Motor neuron (in vitro differentiated cells): ENCODE measurements at places on chromosomes 5 and 9. TPM values are rescaled to one million over a fixed set of nuclear protein-coding genes. Genes with fewer than 3 reads are reported as not detected.
A peak's percentile ranks its signal among the peaks of the same experiment; 100 is the strongest.

DNA sequence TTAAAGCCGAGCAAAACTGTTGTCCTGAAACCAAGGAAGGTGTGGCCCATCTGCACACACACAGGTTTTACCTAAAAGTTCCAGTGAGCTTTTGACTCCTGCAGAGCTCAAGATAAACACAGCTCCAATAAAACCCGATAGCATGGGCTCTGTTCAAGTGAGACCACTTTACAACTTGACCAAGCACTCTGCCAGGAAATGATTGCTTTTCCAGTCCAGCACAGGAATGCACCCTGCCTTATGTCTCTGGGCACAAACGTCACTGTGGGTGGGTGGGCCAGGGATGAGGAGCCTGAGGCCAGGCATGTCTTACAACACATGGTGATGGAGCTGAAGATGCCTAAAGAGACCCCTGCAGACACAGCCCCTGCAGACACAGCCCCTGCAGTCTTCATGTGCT is 115.3 kb downstream of the ROR2 start:
- no peak for ATAC-seq

- ATAC-seq = peak; percentile 86
Observed at GRCh38 chr5:76790632-76791290, 28.1 kb upstream of the F2RL1 start.

The RIMOC1 gene
- 24.7 and 26.9 TPM in 2 replicates for total RNA-seq

- no peak for ATAC-seq
Observed at GRCh38 chr9:22922222-22922621, 475.6 kb downstream of the DMRTA1 start.

DNA sequence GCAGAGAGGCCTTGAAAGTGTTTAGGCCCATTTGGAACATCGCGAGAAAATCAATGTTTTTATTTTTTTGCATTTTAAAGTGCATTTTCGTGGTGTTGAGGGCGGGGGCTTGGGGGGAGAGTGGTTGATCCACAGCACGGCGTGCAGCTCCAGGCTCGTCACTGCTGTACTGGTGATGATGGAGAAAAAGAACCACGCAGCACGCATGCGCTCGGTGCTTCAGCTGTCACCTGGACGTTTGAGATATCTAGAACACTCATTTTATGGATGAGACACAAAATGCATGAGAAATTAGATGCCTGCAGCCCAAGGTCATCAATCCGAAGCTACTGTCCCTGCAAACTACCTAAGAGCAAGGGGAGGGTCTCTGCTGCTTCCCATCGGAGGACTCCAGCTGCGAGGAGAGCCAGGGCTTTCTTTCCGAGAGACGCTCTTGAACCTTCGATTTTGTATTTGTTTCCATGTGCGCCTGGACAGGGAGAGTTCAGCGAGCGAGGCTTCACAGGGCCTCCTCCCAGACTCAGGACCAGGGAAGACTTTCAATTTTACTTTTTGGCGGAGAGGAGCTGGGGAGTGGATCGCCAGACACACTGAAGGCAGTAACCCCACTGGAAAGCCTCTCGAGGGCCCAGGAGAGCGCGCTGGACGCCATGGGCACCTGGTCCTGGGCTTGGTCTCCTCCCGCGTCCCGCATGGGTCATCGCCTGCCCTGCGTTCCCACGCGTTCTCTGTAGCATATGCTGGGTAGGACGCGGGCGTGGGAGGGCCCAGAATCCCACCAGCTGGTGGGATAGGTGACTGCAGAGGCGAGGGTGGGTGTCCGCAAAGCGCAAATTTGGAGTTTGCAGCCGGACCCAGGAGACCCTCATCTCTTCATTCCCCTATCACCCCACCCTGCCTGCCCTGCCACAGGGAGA is 2.5 kb downstream of the DMRT2 start:
- no peak for ATAC-seq

The FREM1 gene
- 1.7 and 2.0 TPM in 2 replicates for total RNA-seq

- ATAC-seq = no peak
Observed at GRCh38 chr5:113213551-113214425, 221.0 kb downstream of the TSSK1B start.

- no peak for ATAC-seq
Observed at GRCh38 chr5:77174526-77174925, 36.0 kb upstream of the PDE8B start.

The SLC35A4 gene
- total RNA-seq = 12.7 and 13.1 TPM in 2 replicates

The CTNND2 gene
- 0.43 and 0.51 TPM in 2 replicates for total RNA-seq

The AQP3 gene
- total RNA-seq = 0.45 and 0.57 TPM in 2 replicates

- no peak for ATAC-seq
Observed at GRCh38 chr5:108822211-108822947, 74.7 kb downstream of the FER start.

- no peak for ATAC-seq
Observed at GRCh38 chr9:132793606-132794580, 84.2 kb downstream of the AK8 start.

- ATAC-seq = no peak
Observed at GRCh38 chr9:2837915-2838314, 6.0 kb downstream of the PUM3 start.

The SLCO6A1 gene
- 0.88 and 1.0 TPM in 2 replicates for total RNA-seq

DNA sequence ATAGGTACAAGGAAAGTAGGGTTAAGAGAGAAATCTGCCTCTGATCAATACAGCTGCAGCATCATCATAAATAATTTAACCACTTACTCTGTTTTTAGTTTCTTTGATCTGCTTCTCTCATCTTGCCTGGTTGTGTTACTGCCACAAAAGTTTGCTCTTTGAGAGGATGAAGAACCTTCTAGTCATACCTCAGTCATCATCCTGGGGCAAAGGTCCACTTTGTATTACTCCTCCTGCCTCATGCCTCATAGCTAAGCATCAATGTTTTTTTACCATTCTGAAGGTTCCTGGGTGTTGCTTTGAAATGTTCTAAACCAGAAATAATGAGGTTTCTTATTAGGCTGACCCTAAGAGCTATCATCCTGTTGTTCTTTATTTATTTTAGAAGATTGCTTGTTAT is 17.1 kb upstream of the TRIM36 start:
- ATAC-seq = no peak

The FGD3 gene
- total RNA-seq = 11.6 and 12.0 TPM in 2 replicates

DNA sequence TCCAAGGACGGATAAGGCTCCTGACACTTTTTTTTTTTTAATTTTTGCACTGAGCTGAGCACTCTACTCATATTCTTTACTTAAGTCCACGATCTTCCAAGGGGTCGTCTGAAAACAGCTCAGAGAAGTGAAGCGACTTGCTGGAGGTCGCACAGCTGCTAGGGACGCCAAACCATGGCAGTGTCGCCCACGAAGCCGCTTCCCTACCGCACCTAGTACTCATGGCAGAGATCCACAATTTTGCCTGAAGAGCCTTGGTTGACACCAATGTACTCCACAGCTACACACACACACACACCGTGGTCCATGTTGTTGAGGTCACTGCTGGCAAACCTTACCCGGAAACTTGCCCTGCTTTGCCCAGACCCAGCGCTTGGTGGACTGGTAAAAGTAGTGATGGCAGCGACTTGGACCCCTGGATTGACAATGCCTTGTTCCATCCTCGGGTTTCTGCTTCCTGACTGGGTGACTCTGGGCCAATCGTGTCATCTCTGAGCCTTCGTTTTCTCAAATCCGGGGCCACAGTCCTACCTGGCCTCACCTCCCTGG is 521 bp upstream of the SLIT3 start:
- ATAC-seq = no peak

GRCh38 chr9:88897081-88897480 is 94.2 kb upstream of the S1PR3 start:
- ATAC-seq = no peak

GRCh38 chr5:81800797-81801196 is 49.9 kb upstream of the SSBP2 start:
- no peak for ATAC-seq

The PCDHB3 gene
- total RNA-seq = 2.8 and 3.4 TPM in 2 replicates

The BTNL3 gene
- 0.19 TPM in 1 of 2 replicates, not detected in the other for total RNA-seq

- ATAC-seq = no peak
Observed at GRCh38 chr5:34521628-34522290, 134.4 kb upstream of the RAI14 start.

DNA sequence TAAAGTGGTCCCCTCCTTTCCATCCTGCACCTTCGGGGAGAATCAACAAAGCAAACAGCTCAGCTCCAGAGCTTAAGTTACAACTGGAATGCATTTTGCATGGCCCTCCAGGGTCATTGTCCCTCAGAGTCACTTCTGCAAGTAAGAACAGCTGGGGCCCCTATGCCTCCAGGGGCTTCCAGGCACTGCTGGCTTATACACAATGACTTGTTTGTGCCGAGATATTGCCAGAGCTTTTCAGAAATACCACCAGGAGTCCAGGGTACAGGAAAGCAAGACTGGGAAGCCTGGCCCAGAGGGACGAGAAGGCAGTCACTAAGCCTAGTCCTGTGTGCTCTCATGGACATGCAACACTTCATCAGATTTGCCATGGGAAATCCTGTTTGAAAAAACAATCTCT is 11.3 kb downstream of the FRMD3 start:
- ATAC-seq = no peak

DNA sequence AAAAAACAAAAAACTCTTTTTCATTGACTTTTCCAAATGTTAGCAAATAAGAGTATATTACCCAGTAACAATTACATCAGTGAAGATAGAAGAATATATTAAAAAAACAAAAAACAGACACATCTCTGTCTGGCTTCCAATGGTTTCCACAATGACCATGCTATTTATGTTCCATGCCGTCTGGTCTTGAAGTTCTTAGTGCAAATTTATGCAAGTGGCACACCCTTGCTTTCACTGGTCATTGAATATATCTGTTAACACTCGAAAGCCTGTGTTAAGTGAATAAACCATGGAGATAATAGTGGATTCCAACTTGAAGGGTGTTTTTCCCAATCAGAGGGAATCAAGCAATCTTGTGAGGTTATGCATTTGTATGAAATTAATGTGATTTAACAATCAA is 291.9 kb downstream of the KCTD16 start:
- ATAC-seq = peak; percentile 89

The HTR4 gene
- 0.59 and 0.64 TPM in 2 replicates for total RNA-seq

The SOHLH1 gene
- 0.19 TPM in 1 of 2 replicates, not detected in the other for total RNA-seq

DNA sequence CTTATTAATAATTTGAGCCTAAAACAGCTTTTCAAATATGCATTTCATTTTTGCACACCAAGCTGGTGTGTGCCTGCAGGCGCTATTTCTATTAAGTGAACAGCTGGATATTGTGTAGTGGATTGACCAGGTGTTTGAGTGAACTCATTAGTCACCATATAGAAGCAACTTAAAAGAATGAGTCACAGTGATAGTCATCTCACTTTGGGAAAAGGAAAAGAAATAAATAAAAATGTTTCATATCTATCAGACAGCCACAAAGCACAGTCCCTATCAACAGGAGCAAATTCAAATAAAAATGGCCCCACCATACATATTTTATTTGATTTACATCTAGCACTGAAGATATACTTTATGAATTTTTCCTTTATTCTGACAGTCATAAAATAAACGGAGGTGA is 456.5 kb upstream of the CDH9 start:
- no peak for ATAC-seq

- ATAC-seq = no peak
Observed at GRCh38 chr5:14429101-14430050, 152.2 kb upstream of the OTULINL start.

- no peak for ATAC-seq
Observed at GRCh38 chr5:14050821-14051220, 92.3 kb upstream of the TRIO start.

The FYB1 gene
- total RNA-seq = 9.5 and 10.3 TPM in 2 replicates

The ORM1 gene
- total RNA-seq = not detected in 2 replicates

DNA sequence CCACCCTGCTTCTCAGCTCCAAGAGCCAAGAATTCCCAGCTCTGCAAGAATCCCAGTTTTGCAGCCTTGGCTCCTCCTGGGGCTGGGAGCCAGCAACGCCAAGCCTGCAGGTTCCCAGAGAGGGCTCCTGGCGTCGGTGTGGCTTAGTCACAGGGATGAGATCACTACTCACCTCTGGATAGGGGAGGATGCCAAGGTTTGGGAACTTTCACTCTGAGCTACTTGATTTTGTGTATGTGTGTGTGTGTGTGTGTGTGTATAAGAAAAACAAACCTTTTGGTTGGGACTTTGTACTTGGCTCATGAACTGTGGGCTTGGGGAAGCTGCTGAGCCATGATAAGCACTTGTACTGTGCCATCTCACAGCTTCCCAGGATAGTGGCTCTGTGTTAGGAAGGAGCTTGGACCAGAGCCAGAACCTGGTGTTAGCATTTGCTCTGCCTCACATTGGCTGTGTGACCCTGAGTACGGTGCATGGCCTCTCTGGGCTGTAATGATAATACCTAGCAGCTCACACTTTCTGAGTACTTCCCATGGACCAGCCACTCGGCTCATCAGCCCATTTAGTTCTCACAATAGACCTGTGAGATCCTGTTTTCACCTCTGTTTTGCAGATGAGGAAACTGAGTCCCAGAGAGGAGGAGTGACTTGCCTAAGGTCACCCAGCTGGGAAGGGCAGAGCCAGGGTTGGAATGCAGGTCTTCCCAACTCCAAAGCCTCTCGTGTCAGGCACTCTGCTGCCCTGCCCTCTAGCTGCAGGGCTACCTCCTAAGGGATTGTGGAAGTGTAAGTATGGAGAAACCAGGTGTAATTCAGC is 41.4 kb upstream of the DAB2IP start:
- ATAC-seq = peak; percentile 54

The GFI1B gene
- total RNA-seq = 0.13 and 1.0 TPM in 2 replicates

GRCh38 chr5:161216877-161217276 is 329.6 kb downstream of the GABRB2 start:
- ATAC-seq = no peak

The ENHO gene
- 4.6 and 6.8 TPM in 2 replicates for total RNA-seq

DNA sequence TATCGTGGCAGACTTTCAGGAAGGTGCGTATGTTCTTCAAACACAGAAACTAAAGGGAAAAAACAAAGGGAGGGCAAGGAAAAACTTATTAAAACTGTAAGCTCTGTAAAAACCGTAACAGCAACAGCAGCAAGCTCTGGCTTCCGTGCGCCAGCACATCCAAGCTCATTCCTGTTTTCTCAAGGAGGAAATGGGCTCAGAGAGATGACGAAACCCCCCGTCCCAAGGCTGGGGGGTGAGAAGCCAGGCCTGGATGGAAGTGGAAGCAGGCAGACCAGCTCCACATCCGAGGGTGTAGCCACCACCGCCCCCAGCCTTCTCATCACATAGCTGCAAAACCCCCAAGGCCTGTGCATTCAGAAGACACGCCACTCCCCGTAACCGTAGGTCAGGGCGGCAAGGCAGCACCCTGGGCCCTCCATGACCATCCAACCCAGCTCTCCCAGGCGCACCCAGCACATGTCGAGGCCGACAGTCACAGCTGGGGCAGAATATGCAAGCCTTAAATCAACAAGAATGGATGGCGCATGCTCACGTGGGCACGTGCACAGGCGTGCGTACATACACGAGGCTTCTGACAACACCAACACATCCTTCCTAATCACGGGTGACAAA is 52.8 kb downstream of the VAV2 start:
- ATAC-seq = peak; percentile 13

The SIT1 gene
- total RNA-seq = 0.93 TPM in 1 of 2 replicates, not detected in the other

GRCh38 chr9:6068983-6069382 is 53.6 kb upstream of the RANBP6 start:
- ATAC-seq = no peak

GRCh38 chr9:117224695-117225094 is 190.2 kb downstream of the ASTN2 start:
- ATAC-seq = peak; percentile 99

The PCDHB6 gene
- total RNA-seq = 0.19 and 0.28 TPM in 2 replicates

DNA sequence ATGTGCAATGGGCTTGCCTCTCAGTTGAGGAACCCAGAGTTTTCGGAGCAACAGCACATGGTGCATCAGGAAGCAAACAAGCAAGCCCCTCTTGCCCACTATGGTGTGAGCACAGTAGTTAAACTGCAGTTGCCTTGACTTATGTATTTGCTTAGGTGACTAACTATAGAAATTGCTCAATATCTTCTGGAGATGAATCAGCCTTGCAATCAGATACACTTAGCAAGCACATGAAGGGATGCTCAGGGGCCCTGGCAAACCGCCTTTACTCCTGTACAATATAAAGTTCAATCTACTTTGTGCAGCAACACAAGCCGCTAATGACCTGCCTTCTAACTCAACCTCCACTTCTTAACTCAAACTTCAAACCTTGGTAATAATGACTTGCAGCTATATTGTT is 581.7 kb upstream of the RIOK2 start:
- no peak for ATAC-seq

The RBM18 gene
- 13.4 and 14.6 TPM in 2 replicates for total RNA-seq

The KIF20A gene
- total RNA-seq = 2.4 and 3.2 TPM in 2 replicates
